HEK293T (cell line): ENCODE measurements at places on chromosomes 2 and 18.

GRCh38 chr18:77067291-77068061 is 65.1 kb downstream of the MBP start:
- no peak for DNase-seq

- no peak for DNase-seq
Measured at GRCh38 chr2:151408788-151409600, 708 bp upstream of the RIF1 start.

GRCh38 chr2:18356676-18357075 is 203.8 kb downstream of the RDH14 start:
- no peak for DNase-seq

- DNase-seq: no peak
Measured at GRCh38 chr2:109402980-109403840, 210.6 kb downstream of the SEPTIN10 start.

DNA sequence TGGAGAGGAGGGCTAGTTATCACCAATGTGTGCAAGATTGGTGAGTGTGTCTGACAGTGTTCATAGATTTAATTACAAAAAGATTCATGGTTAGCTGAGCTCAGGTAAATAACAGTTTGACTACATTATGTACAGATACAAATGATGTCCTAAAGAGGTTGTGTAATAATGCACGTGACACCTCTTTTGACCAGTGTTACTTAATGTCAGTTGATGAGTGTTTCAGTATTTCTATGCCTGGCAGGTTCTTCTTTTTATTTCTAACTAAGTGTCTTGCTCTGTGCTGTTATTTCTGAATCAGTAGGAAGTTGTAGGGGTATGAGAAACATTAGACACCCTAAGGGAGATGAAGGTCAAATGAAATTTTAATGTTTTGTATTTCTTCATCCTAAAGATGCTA is 7.9 kb upstream of the INHBB start:
- DNase-seq: no peak

DNA sequence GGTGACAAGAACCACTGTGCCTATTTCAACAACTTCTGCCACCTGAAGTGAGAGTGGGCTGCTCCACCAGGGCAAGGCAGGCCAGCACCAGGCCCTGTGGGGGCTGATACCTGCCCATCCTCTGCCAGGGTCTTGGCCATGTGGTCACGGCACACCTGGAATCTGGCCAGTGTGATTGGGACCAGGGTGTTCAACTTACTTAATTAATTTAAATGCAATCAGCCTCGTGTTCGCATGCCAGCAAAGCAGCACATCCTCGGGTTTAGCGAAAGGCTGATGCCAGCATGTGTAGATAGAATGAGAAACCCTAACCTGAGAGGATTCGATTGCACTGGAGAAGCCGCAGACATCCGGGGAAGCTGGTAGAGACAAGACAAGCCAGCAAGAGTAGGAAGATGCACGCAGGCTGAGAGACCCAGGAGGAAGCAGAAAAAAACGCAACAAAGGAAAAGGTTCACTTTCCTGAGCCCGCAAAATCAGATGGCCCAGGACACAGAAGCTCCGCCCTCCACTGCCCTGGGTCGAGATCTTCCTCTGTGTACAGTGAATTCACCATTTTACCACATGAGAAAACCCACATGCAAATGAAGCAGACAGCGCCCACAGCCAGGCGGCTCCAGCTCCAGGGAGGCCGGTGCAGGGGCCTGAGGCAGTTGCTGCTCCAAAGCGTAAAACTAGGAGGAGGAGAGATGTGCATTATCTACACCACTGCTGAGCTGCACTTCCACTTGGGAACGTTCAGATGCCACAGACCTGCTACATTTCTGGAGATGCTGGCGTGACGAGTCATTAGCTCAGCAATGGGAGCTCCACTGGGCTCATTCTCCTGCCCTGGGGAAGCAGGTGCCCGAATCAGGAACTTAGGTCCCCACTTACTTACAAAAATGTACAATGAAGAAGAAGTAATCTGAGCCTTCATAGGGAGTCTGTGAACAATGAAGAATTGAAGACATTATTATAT is 92.1 kb downstream of the TMEM18 start:
- DNase-seq: no peak

- DNase-seq: no peak
Measured at GRCh38 chr2:197515315-197515738, 539 bp upstream of the MOB4 start.

DNA sequence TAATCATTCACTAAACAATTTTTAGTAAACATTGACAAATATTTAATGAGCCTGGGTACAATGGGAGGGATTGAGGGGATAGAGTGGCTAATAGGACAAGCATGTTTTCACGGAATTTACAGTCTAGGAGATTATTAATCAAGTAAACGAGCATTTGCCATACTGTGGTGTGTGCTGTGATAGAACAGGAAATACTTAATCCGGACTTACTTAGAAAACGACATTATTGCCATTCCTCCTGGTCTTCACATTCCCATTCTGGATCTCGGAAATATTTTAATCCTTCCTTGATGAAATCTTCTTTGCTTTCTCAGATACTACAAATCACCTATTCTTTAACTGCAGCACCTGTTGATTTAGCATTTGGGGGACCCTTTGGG is 905 bp downstream of the TTLL4 start:
- no peak for DNase-seq

DNA sequence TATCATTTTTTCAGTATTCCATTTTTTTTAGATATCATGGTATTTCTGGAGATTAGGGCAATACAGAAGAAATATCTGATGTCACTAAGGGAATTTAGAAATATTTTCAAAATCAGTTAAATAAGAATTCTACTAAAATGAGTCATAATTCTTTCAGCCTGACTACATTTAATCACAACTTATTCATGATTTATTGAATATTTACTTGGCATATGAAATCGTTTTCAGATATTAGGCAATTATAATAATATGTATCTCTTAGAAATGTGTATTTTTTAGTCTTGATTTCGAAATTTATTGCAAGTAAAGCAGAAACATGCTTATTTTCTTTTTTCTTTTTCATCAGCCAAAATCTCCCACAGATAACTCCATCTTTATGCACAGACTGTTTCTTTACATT is 142.2 kb downstream of the CCDC102B start:
- no peak for DNase-seq

- no peak for DNase-seq
Measured at GRCh38 chr2:85064927-85065577, 68.1 kb upstream of the TCF7L1 start.
